Mesenteric fat pad (tissue), 1 donor: ENCODE measurements at places on chromosomes 7 and 10. TPM values are rescaled to one million over a fixed set of nuclear protein-coding genes. Genes with fewer than 3 reads are reported as not detected.

DNA sequence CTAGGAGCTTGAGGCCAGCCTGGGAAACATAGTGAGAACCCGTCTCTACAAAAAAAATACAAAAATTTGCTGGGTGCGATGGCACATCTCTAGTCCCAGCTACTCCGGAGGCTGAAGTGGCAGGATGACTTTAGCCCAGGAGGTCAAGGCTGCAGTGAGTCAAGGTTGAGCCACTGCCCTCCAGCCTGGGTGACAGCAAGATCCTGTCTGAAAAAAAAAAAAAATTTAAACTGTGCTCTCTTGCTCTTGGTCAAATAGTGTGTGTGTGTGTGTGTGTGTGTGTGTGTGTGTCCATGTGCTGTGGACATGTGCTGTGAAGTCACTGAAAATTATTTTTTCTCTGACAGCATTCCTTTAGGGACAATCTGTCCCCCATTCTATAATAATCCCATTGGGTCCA lies 62.1 kb upstream of the TCF7L2 start:
- DNase-seq = no peak

- no peak for DNase-seq
Measured at GRCh38 chr10:20970044-20970443, 72.9 kb upstream of the NEBL start.

DNA sequence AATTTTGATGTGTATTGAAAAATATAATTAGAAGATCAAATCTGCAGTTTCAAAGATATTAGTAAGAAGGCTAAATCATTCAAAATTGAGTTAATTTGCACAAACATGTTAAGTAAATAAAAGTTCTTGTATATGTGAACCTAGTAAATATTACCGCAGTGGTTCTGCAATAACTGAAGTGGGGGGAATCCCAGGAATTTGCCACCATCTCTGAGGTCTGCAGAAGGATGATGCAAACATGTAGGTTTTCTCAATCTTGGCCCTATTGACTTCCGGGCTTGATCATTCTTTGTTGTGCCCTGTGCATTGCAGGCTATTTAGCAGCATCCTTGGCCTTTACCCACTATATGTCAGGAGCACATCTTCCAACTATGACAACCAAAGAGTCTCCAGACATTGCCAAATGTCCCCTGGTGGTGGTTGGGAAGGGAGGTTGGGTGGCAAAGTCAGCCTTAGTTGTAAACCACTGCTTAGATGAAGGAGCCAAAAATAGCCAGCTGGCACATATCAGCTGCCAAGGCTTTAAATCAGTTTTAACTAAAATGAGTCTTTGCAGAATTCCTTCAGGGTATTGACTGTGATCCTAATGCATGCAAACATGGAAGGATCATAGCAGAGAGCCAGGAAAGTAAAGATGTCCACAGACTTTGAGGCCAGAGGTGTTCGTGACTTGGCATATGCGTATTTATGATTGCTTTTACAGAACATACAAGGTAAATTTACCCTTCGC lies 146.3 kb downstream of the TRIL start:
- DNase-seq = no peak

GRCh38 chr7:80453699-80454340 lies 58.0 kb downstream of the GNAT3 start:
- no peak for DNase-seq

- DNase-seq = peak; percentile 93
Measured at GRCh38 chr7:74027683-74028320, at the start of gene ELN. ELN (plus strand) TSS chr7:74028173; CDS start chr7:74028188, 15 bp downstream.

GRCh38 chr10:69415049-69415448 lies 1.7 kb downstream of the TACR2 start:
- no peak for DNase-seq

- DNase-seq = no peak
Measured at GRCh38 chr7:17009007-17009719, 127.4 kb upstream of the AGR3 start.

DNA sequence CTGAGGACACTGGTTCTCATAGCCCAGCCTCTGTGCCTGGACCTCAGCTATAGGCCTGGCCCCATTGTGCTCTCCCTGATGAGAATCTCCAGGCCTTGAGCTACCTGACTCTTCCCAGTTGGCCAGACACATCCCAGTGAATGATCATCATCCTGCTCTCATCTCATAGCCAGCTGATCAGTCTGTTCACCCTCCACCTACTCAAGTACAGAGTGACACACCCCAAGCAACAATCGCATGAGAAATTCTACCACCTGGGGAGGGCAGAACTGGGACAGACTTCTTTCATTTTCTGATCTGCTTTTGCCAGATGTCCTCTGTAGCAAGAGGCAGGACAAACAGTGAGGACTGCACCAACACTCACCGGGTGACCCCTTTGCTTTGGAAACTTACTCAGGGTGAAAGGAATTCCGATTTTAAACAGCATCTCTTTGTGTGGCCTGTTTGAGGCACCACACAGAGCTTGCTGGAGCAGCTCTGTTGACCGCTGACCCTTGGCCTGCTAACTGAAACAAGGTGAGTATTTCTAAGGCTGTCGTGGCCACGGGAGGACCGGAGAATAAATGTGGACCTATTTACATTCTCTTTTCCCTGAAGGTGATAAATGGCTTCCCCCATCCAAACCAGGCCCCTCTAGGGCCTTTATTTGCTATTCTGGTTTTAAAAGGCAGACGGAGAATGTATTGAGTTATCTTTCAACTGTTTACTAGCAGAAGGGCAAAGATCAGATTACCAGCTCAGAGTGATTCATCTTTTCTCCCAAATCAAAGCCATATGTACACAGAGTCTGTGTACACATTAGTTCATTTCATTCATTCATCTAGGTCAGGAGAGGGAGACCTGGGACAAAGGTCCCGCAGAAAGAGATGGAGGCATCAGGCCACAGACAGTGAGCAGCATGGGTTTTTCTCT lies 181.4 kb upstream of the TNS3 start:
- DNase-seq = no peak

GRCh38 chr7:130141884-130142653 lies 63.1 kb downstream of the TMEM209 start:
- peak; percentile 87 for DNase-seq

DNA sequence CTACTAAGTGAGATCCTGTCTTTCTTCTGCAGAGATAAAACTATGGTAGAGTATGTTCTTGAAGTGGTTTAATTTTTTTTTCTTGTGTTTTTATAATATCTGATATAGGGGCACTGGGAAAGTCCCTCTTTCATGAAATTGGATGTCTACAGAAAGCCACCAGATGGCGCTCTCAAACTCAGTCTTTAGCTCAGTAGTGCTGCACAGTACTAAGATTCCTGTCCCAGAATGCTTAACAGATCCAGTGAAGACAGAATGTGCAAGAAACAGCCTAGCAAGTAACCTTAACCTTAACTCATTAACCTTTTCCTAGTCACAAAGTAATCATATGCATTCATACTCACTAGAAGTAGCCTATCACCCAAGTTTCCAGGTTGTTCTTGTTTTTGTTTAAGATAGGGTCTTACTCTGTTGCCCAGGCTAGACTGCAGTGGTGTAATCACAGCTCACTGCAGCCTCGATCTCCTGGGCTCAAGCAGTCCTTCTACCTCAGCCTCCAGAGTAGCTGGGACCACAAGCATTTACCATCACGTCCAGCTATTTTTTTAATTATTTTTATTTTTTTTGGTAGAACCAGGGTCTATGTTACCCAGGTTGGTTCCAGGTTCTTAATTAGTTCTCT lies 56.7 kb downstream of the IDE start:
- no peak for DNase-seq

DNA sequence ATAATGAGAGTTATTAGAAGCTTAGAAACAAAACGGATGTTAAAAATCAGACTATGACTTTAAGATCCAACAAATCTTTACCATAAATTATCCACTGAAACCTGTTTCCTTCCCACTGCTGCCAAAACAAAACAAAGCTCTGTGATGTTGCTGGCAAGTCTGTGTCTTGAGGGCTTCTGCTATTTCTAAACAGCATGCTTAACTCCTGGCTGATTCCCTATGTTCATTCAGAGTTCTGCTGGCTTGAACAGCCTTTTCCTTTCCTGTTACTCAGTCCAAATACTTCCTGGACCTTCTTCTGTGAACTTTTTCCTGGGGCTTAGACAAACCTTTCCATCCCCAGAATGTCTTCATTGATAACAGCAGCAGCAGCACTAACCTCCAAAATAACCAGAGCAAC lies 448.1 kb downstream of the SORCS1 start:
- no peak for DNase-seq

DNA sequence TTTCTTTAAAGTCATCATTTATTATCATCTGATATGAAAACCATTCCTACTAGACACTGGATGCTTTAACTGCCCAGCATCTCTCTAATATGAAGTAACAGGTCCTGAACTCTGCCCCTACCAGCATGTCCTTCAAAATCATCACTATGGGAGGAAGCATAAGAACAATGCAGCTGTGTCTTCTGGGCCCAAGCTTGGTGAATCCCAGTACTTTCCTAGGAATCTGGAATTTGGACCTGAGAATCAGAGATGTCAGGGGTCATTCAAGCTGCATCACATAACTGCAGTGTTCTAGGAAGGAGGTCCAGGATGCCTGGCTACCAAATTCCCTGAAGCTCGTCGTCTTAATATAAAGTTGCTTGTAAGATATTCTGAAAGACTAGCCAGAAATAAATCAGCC lies 182.7 kb downstream of the AHR start:
- no peak for DNase-seq

The AMZ1 gene
- 0.16 TPM for total RNA-seq

The C1GALT1 gene
- total RNA-seq = 23.8 TPM
